Mesothelial cell of epicardium (in vitro differentiated cells): ENCODE measurements at places on chromosomes 1 and 21.

DNA sequence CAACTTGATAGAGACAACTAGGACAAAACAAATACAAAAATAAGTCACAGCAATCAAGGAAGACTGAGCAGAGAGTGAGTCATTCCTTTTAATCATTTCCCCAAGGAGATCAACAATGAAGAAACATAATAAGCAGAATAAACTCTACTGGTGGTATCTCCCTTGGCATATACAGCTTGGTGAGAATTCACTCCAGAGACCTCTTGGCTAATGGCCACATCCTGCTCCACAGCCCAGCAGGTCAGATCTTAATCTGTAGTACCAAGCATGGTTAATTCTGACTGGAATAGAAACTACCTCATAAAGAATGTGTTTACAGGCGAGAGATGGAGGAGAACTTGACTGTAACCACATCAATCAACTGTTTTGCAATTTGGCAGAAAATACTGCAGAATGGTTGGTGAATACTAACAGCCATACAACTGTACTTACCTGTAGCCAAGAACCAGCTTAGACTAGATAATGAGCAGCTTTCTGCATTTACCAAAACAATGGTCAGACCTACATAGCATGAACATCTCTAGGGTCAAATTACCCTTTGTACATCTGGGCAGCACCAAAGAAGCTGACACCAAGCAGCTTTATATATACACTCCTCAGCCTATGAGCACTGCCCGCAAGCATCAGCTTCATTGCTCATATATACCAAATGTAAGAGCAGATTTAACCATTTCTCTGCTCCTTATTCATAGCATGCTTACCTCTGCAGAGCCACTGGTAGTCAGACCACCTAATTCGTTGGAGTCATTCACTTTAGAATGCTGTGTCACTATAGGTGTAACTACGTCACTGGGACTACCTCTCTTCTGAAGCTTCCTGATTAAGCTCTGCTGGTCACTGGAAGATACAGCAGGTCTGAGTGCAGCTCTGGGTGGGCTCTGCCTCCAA lies 51.0 kb downstream of the KIAA0319L start:
- no peak for DNase-seq

- no peak for DNase-seq
Measured at GRCh38 chr1:203675596-203676347, 49.1 kb downstream of the ATP2B4 start.

DNA sequence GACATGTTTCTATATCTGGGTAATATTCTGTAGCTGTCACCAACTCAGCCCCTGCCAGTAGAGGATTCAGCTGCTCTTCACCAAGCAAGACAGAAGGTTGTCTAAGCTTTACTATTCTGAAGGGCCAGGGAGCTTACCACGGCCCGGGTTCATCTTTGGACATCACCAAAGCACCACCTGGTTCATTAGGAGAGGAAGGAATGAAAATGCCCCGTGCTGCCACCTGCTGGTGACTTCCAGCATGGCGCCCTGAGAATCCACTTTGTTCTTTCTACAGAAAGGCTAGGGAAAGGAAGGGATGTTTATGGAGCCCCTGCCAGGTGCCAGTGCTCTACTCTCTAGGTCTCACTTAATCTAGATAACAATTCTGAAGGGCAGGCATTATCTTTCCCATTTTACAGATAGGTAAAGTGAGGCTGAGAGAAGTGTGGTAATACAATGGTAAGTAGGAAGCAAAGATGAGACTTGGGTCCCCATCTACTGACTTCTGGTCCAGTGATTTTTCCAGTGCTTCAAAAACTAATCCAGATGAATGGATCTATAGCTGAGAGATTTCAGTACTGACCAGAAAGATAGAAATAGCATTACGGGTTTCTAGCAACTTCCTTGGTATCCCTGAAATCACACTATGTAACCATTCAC lies 79.5 kb downstream of the BEND5 start:
- DNase-seq, result peak; percentile 83

DNA sequence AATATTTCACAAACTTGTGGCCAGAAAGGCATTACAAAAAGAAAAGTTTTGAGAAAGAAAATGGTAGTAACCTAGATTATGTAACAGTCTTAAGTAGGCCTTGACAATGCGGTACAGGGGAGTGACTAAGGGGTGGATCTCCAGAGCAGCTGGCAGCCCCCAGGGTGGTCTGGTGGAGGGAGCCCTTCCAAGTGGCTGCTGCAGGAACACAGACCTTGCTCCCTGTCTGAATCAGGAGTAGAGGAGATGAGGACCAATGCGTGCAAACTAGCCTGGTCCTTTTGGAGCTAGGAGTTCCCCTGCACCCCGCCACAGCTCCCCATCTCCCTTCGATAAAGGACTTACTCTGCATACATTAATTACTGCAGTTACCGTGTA lies 189.0 kb downstream of the NFIA start:
- DNase-seq, result no peak

DNA sequence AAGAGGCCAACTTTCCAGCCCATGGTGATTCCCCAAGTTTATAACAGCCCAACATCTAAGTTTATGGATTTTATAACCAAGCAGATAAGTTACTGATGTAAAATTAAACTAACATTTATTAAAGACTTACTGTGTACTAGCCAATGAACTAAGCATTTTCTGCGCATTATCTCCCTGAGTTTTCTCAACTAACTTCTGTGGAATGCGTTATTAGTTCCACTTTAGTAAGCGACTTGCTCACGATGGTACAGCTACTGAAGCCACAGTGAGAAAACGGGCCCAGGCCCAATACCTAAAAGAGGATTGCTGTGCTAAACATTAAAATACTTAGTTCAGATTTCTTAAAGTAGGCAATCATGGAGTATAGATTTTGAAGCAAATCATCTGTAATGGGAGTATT lies 61.0 kb downstream of the ZBTB18 start:
- no peak for DNase-seq
